Muscle of arm (tissue), 14 donors: ENCODE measurements at places on chromosomes 1 and 21. TPM values are rescaled to one million over a fixed set of nuclear protein-coding genes. Genes with fewer than 3 reads are reported as not detected.

PDZK1 gene
- polyA plus RNA-seq = 0.85 TPM

TMEM200B gene
- 6.7 TPM for polyA plus RNA-seq

CELA3A gene
- 0.18 TPM for polyA plus RNA-seq

ROR1 gene
- polyA plus RNA-seq = 9.4 TPM

HES4 gene
- 34.3 TPM for polyA plus RNA-seq

IFNLR1 gene
- 1.0 TPM for polyA plus RNA-seq

GREM2 gene
- polyA plus RNA-seq = 17.8 TPM
